ENCODE measurements at places on chromosomes 11 and 22. TPM values are rescaled to one million over a fixed set of nuclear protein-coding genes. Genes with fewer than 3 reads are reported as not detected.

SOX10 gene
- not detected for total RNA-seq

GRCh38 chr22:23675502-23676415 lies 15.1 kb upstream of the RGL4 start:
- no peak for DNase-seq
- no peak overlapping the region for H3K4me3 ChIP-seq
- H3K27me3 ChIP-seq: no peaks in the 10 kb centered on the region
- no peaks in the 10 kb centered on the region for H3K36me3 ChIP-seq
- H3K27ac ChIP-seq: no peak overlapping the region

ROM1 gene
- total RNA-seq: 1.5 TPM

- DNase-seq: peak; percentile 79
- H3K27ac ChIP-seq: no peak overlapping the region
- peaks cover 24% of the 10 kb centered on the region for H3K27me3 ChIP-seq
- H3K36me3 ChIP-seq: no peaks in the 10 kb centered on the region
- H3K4me3 ChIP-seq: no peak overlapping the region
Measured at GRCh38 chr11:18115360-18116127, 9.7 kb upstream of the SAAL1 start.

DNA sequence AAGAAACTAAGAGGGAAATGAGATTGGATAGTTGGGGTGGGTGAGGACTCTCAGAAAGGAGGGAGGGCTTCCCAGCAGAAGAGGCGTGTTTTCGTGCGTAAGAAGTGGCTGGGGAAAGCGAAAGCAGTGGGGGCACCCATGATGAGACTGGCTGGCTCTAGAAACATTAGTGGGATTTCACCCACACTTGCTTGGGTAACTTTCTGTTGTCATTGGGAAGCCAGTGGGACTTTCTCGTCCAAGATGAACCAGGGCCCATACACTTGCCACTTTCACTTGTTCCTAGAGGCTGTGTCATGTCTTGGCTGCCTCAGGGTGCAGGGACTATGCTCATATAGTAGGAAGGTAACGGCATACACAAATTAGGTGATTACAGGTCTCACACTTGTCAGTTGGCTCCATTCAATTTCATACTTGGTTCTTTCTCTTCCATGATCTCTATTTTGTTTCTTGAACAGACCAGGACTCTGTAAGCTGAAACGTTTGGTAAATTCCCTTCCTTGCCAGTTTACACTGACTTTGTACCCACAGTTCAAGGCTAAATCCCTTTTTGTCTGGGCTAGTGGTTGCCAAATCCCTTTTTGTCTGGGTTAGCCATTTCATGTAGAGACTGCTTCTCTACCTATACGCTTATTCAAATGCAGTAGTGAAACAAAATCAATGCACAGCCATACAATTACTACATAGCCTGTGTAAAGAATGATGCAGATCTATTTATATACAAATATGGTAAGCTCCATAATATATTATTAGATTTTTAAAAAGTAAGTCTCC lies 42.0 kb upstream of the CXCR5 start:
- peak overlapping the region; percentile 71 for H3K27ac ChIP-seq
- peak; percentile 76 for DNase-seq
- H3K27me3 ChIP-seq: no peaks in the 10 kb centered on the region
- peak overlapping the region; percentile 4 for H3K4me3 ChIP-seq
- H3K4me1 ChIP-seq: peaks cover 49% of the 10 kb centered on the region

DNA sequence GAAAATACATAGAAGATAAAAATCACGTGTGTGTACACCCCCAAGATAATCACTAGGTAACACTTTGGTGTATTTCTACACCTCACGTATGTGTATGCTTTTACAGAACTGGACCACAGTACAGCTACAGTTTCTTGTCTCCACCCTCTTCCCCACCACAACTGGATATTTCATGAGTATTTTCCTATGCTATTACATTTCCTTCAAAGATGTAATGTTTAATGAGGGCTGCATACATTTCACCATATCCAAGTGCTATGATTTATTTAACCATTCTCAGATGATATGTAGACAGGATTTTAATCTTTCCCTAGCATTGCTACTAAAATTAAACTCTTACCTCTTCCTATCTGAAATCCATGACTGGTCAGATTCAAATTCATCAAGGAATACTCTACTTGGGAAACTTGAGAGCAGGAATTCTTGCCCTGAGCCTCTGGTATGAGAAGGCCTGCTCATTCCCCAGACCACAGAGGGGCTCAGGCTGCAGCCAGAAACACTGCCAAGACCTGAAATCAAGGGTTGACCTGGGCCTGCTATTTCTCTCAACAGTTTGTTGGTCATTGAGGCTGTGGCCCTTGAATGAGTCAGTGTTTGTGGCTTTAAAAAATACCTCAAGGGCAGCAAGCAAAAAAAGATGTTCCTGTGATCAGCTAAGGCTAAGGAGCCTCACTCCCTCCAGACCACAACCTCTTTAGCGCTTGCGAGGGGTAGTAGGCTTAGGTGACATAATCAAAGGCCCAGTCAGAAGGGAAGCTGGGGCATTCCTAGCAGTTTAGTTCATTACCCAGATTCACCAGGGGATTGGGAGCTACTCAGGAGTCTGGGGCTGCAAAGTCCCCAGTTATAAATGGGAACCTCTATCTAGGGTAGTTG lies 55.5 kb downstream of the ABTB2 start:
- no peaks in the 10 kb centered on the region for H3K36me3 ChIP-seq
- no peak for DNase-seq
- no peaks in the 10 kb centered on the region for H3K27me3 ChIP-seq

RPS25 gene
- 1,590 TPM for total RNA-seq

DNA sequence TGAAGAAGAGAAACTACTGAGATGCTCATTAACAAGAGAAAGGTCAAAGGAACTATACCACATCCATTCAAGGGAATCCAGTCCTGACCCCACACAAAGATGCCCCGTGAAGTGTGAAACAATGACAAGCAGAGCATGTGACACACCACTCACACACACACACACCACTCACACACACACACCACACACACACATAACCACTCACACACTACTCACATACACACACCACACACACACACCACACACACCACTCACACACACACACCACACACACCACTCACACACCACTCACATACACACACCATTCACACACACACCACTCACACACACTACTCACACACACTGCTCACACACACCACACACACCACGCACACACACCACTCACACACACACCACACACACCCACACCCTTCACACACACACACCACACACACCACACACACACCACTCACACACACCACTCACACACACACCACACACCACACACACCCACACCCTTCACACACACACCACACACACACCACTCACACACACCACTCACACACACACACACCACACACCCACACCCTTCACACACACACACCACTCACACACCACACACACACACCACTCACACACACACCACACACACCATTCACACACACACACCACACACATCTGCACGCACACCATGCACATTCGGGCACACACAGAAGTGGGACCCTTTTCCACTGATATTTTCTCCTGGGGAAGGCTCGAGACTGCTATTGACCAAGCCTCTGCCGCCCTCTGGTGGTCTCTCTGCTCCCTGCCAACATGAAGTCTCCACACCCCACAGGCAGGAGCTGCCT lies 32.0 kb upstream of the COMT start:
- peaks cover 20% of the 10 kb centered on the region for H3K36me3 ChIP-seq
- H3K4me1 ChIP-seq: peaks cover 8% of the 10 kb centered on the region
- DNase-seq: peak; percentile 92
- H3K27me3 ChIP-seq: no peaks in the 10 kb centered on the region
- H3K27ac ChIP-seq: peak overlapping the region; percentile 45
- no peak overlapping the region for H3K4me3 ChIP-seq

GRCh38 chr22:20652582-20652981 lies 121.3 kb upstream of the SERPIND1 start:
- DNase-seq: no peak
- H3K4me3 ChIP-seq: no peak overlapping the region
- H3K36me3 ChIP-seq: no peaks in the 10 kb centered on the region
- H3K27ac ChIP-seq: no peak overlapping the region
- H3K27me3 ChIP-seq: peaks cover 3% of the 10 kb centered on the region

DNA sequence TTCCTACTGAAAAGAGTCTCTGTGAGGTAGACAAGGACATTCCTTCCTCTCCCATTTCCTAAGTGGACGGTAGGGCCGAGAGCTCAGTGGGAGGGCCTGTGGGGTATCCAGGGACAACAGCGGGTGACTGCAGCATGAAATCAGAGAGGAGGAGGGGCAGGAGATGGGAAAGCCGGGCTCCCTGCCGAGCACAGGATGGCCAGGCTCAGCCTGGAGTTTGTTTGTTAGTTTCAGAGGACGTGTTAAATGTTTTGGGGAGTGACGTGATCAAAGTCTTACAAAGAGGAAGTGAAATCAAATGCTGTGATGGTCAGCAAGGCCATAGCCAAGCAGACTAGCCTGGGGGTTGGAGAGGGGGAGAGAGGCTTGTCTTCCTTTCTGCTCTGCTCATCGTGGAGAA lies 152.7 kb downstream of the ADAMTS15 start:
- H3K27ac ChIP-seq: no peak overlapping the region
- no peaks in the 10 kb centered on the region for H3K36me3 ChIP-seq
- no peaks in the 10 kb centered on the region for H3K4me1 ChIP-seq
- no peak overlapping the region for H3K4me3 ChIP-seq

GRCh38 chr11:62999649-63000048 lies 14.9 kb upstream of the SLC22A6 start:
- H3K4me1 ChIP-seq: no peaks in the 10 kb centered on the region
- peaks cover 5% of the 10 kb centered on the region for H3K27me3 ChIP-seq
- no peak for DNase-seq
- H3K36me3 ChIP-seq: no peaks in the 10 kb centered on the region

PKNOX2 gene
- total RNA-seq: not detected

DNA sequence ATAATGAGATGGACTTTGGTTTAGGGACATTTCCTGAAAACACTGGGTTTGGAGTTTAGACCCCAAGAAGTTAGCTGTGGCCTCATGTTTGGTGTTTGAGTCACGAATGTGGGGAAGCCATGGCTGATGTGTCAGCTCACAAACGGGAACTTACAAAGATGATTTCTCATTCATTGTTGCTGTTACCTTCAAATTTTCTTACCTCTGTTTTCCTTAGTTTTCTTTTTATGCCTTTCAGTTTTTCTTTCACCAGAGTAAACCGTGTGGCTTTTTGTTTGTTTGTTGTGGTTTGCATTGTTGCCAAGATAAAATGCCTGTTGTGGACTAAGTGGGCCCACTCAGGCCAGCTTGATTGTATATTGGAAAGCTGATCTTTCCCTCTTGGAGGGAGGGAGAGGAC lies 89.1 kb downstream of the SWAP70 start:
- no peak overlapping the region for H3K4me3 ChIP-seq
- no peaks in the 10 kb centered on the region for H3K36me3 ChIP-seq
- H3K27ac ChIP-seq: peak overlapping the region; percentile 72
- peaks cover 36% of the 10 kb centered on the region for H3K4me1 ChIP-seq
- no peaks in the 10 kb centered on the region for H3K27me3 ChIP-seq

GRCh38 chr11:95304777-95305176 lies 73.8 kb upstream of the SESN3 start:
- H3K27ac ChIP-seq: no peak overlapping the region
- no peaks in the 10 kb centered on the region for H3K36me3 ChIP-seq
- no peak for DNase-seq
- no peaks in the 10 kb centered on the region for H3K27me3 ChIP-seq
- no peak overlapping the region for H3K4me3 ChIP-seq

DNA sequence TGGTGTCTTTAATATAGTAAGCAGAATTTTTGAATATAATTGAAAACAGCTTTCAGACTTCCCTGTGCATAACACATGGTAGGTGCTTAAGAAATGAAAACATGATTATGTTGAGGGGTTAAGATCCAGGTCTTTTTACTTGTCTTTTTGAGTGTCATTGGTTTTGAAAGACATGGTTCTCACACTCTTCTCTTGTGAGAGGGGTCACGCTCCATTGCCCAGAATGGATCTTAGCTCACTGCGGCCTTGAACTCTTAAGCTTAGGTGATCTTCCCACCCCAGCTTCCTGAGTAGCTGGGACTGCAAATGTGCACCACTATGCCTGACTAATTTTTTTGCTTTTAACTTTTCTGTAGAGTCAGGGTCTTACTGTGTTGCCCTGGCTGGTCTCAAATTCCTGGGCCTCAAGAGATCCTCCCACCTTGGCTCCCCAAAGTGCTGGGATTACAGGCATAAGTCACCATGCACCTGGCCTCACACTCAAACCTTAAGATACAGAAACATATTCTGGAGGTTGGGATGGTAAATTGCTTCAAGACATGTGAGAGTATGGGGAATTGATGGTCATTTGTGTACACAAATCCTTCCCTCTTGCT lies 1.4 kb downstream of the SPCS2 start:
- DNase-seq: no peak
- H3K4me3 ChIP-seq: peak overlapping the region; percentile 96
- H3K36me3 ChIP-seq: peaks cover 23% of the 10 kb centered on the region
- H3K4me1 ChIP-seq: peaks cover 48% of the 10 kb centered on the region

TIGD3 gene
- 0.58 TPM for total RNA-seq

XNDC1N gene
- total RNA-seq: 11.3 TPM

CLCF1 gene
- total RNA-seq: 0.09 TPM
